ENCODE measurements at places on chromosomes 11 and 22.
A peak's percentile ranks its signal among the peaks of the same experiment; 100 is the strongest.

GRCh38 chr11:75437966-75438659 is 5.1 kb upstream of the KLHL35 start:
- DNase-seq = no peak

DNA sequence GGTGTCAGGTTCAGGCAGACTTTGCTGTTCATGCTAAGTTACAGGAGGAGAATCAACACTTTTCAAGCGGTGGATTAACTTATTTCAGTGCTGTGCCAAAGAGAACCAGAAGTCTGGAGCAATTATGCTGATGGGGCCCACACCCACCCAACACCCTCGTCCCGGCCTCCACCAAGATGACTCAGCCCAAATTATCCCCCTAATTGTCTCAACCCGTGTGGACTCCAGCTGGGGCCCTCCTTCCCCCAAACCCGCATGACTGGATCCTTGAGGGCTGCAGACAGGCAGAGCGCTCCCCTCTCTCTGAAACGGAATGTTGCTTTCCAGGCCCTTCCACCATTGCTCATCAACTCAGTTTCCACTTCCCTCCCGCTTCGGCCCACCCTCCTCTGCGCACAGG is 34.6 kb upstream of the MN1 start:
- no peak for DNase-seq

DNA sequence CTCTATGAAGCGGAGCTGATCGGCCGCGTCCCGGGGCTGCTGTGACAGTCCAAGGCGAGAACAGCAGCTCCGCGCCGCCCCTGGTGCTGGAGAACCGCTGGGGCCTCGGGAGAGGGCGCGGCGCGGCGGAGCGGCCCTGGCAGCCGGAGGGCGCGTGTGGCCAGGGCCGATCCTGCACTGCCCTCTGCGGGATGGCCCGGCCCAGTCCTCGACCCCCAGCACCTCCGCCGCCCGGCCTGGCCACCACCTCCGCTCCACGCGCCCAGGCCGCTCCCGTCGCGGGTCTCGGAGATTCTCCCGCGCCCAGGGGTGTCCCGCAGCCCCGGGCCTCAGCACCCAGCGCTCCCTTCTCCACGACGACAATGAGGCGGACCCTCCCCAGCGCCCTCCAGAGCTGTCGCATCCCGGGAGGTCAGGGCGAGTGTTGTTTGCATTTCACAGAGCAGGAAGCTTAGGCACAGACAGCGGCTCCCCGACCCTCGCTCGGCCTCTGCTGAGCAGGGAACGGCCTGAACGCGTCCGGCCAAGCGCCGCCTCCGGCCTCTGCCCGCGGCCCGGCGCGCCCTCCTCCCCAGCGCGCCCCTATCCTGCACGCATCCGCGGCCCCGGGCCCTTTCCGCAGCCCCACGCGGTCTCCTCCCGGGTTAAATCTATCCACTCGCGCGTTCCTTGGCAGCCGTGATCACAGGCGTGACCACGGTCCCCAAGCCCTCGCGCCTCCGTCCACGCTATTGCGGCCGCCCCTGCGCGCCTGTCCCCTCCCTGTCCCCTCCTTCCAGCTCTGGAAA is 109.7 kb downstream of the WNT7B start:
- DNase-seq = no peak

DNA sequence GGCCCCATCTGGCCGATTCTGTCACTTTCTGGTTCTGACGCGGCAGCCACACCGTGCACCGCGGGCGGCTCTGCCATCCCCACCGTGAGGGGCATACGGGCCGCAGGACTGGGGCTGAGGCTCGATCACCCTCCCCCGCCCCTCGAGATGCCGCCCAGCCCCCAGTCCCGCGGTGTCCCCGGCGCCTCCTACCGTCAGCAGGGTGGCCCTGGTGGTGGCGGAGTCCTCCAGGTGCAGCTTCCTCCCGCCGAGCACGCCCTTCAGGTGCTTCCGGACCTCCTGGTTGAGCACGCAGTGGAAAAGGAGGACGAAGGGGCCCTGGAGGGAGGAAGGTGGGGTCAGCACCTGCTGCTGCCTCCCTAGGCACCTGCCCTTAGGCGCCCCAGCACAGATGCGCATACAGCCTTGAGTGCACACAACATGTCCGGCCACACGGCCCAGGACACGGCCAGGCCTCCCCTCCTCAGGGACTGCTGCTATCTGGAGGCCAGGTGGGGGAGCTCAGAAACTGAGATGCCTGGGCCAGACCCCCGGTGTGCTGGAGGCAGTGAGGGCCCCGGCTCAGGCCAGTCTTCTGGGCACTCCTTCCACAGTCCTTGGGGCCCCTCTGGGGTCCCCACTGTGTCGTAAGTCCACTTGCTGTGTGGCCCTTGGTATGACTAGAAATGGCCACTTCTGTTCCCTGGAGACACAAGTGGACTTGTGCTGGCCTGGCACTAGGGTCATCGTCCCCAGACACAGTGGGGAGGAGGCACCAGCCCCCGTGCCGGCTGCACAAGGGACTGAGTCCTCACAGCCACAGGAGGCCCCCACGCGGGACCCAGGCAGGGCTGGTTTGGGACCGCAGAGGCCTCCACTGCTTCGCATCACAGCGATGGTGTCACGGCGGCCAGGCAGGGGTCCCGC is 31.5 kb downstream of the TRMU start:
- no peak for DNase-seq

DNA sequence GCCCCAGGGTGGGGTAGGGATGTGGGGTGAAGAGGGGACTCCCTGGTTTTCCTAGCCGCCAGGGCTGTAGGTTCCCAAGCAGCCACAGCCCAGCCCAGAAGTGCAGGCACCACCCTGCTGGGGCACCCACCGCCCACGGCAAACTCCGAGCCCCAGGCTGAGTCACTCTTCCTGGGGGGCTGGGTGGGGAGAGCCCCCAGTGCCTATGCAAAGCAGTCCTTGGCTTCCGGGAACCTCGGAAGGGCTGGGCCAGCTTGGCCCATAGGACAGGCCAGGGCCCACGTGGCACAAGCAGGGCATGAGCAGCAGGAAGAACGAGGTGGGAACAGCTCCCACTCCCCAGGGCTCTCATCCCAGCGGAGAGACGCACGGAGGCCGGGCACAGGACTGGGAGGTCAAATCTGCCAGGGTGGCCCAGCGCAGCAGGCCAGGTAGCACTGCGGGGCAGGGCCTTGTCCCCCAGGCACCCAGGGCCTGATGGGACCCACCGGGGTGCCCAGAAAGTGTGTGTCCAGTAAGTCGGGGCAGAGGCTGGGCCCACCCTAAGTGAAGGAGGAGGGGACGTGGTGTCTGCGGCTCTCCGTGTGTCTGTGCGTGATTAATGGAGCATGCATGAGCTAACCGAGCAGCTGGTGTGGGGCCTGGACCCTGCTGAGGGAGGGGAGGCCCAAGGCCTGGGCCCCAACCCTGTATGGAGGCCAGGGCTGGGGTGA is 4.6 kb upstream of the IL17REL start:
- peak; percentile 31 for DNase-seq

- DNase-seq = no peak
These were observed 64.7 kb upstream of the CTSC start for GRCh38 chr11:88402192-88402715.

GRCh38 chr22:26169315-26170111 is at the start of gene SEZ6L:
SEZ6L (plus strand) TSS chr22:26169462; CDS start chr22:26169670, 208 bp downstream.
- DNase-seq = no peak

DNA sequence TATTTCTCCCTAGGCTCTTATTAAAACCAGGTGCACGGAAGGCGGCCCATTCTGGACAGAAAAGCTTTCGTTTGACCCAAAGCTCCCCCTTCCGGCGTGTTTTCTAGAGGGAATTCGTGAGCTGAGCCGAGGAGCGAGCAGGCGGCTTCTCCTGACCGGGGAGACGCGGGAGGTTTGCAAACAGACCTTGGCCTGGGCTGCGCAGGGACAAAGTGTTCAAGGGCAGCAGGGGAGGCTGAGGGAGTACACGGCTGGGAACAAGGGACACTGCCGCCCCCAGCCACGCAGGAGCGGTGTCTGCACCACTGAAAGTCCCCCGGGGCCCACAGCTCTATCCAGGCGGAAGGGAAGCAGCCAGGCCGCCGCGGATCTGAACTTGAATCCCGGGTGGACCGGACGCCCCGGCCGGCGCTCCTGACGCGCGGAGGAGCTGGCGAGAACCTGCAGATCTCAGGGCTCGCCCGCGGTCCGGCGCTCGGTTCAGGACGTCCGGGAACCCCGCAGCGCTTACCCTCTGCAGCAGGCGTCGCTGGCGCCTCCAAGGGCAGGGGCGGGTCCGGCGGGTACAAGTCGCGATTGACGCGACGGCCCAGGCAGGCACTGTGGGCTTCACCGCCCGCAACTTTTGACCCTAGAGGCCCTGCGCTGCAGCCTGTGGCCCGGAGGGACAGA is 101.9 kb downstream of the WT1 start:
- no peak for DNase-seq

DNA sequence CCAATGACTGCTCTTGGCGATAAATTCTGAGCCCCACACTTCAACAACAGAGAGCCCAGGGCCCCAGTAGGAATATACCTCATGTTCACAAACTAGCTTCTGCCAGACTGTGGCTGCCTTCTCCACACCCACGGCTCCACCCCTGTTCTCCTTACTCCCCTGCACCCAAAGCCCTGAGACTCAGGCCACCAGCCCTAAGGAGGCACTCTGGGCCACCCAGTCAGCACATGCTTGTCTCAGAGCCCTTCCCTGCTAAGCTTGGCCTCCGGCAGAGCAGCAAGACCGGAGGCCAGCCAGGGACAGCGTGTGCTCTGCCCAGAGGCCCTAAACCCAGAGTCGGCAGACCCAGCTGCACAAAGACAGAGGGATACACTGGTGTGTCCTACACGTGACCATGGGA is 27.9 kb downstream of the SPATA19 start:
- no peak for DNase-seq

GRCh38 chr11:69402251-69402887 is 79.1 kb upstream of the LINC01488 start:
- DNase-seq = no peak

GRCh38 chr22:29799217-29799680 is 32.1 kb downstream of the UQCR10 start:
- DNase-seq = no peak

DNA sequence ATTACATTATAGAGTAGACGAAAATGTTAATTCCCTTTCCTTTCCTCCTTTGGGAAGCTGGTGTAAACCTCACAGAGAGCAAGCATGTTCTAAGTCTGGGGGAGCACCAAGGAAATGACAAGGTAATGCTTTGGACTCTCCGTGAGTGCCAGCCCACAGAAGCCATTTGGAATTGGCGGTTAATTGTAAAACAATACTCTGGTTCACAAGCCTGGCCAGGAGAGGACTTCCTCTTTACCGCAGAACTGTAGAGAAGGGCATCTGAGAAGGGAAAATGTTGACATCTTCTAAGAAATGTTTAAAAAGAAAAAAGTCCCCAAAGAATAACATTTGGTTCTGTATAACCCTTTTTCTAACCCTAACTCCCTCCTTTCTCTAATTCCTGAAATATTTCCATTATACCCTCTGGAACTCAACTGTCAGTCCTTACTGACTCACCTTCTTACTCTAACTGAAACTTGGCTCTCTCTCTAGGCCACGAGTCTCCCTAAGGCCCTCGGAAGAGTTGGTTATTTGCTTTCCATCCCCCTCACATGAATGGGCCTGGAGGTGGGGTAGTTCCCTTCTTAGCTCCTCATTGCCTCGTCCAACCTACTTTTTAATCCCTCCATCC is 379.8 kb downstream of the SOX6 start:
- no peak for DNase-seq

- DNase-seq = no peak
These were observed 8.7 kb downstream of the SELENOM start for GRCh38 chr22:31098632-31099110.

GRCh38 chr11:33819278-33820035 is 45.1 kb upstream of the FBXO3 start:
- no peak for DNase-seq

- DNase-seq = no peak
These were observed 11.2 kb downstream of the EIF4G2 start for GRCh38 chr11:10797531-10797930.

GRCh38 chr11:114244726-114245394 is 51.3 kb upstream of the NNMT start:
- no peak for DNase-seq

DNA sequence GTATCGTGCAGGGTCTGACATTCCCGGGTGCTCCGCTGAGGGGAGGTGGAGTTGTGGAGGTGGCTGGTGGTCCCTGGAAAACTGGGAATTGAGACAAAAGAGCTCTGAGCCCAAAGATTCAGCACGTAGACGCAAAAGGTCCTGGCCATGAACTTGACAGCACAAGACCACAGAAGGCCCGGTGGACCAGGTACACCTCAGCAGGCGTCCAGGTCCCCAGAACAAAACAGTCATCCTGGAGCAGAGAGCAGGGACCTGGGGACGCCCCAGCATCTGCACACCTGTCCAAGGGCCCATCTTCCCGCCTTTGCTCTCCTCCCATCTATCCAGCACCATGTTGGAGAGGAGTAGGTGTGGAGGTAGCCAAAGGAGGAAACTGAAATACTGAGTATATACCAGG is 13.8 kb upstream of the MB start:
- DNase-seq = no peak

- DNase-seq = no peak
These were observed 16.9 kb downstream of the TUB start for GRCh38 chr11:8097926-8098325.

DNA sequence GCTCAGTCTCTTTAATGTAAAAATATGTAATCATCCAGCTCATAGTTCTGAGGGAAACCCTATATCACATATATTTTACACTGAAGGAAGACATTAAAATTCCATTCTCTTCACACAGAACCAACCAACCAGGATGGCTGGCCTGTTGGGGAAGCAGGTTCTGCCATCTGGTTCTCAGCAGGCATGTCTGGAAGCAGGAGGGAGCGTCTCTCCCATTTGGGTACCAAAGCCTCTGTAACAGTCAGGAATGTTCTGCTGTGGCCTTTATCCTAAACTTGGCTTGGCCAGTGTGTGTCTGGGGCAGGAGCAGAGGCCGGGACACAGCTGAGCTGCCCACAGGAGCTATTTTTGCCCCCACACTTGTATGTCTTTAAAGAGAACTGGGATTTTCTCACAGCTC is 29.2 kb downstream of the SGSM3 start:
- no peak for DNase-seq

DNA sequence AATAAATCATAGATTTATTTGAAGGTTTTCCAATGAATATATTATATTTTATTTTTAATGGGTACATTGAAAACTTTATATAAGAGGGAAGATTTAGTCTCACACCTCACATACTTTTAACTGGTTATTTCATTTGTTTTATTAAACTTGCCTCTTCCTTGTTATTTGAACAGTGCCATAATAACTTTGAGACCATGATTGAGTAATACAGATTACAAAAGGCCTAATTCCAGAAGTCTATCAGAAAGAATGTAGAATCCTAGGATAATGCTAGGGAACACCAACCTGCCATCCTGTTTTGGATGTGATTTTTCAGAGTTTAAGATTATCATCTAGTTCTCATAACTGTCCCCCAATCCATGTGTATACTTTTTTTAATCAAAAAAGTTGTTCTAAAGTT is 102.7 kb upstream of the BIRC3 start:
- no peak for DNase-seq

DNA sequence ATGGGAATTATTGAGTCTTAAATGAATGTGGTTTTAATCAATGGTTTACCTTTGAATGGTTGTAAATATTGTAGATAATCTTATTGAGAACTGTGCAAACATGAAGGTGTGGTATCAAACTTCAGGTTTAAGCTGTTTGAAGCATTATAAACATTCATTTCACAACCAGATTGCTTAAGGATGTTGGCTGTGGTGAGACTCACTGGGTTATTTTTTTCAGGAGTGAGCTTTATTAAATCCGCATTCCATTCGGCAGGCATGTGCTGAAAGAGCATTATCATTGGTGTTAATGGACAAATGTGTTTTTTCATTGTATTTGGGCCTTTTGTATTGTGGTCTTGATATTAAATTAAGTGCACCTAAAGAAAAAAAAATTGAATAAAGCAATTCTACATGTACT is 9.7 kb downstream of the MMP3 start:
- no peak for DNase-seq

GRCh38 chr11:132052904-132053303 is 682.5 kb downstream of the NTM start:
- DNase-seq = no peak
